ENCODE measurements at places on chromosomes 4 and X.

- no peak for DNase-seq
Observed at GRCh38 chr4:106650701-106651100, 282.1 kb upstream of the GIMD1 start.

- no peak for DNase-seq
Observed at GRCh38 chr4:149280806-149281205, 534.8 kb downstream of the IQCM start.

DNA sequence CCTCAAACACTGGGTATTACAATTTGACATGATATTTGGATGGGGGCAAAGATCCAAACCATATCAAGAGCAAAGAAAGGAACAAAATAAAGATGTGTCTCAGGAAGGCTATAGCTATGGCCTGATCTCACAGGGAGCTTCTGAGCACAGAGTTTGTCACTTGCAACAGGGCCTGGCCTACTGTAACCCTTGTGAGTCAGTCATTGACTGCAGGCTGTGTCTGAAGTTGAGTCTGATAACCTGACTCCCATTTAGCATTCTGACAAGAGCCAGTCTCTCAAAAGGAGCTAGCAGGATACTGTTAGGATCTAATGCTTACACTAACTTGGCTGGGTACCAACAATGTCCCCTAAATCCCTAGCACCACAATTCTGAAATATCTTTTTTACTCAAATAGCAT, 612.5 kb upstream of the TECRL start:
- no peak for DNase-seq

DNA sequence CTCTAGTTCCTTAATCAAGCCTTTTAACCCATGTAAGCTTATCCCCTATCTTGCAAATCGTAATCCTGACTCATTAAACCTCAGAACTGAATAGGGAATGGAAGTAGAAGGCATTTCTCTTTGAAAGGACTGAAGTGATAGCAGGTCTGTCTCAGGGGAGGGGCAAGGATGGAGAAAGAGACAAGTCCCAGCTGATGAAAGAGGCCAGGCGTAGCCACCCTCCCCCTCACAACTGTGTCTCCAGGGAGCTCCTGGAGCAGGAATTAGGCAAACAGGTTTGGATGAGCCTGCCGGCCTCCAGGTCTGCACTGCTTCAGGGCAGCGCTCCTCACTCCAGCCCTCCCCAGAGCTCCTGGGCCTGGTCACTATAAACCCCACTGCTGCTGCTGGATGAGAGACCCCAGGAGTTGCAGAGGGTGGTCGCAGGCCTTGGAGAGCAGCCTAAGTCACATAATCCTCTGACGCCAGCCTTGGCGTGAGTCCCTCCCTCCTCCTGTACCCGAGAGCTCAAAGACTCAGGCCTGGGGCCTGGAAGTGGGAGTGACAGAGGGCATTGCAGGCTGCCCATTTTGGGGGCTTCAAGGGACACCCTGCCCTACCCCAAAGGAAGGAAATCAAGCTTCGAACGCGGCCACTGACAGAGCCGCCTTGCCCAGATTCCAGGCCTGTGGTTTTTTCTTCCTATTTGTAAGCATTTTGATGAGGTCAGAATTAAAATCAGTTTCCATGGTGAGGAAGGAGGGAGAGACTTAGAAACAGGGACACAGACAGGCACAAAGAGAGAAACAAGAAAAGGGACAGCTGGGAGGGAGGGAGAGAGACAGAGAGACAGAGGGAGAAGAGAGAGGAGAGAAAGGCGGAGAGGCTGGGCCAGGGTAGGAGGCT, 21.2 kb upstream of the MSX1 start:
- DNase-seq: no peak

DNA sequence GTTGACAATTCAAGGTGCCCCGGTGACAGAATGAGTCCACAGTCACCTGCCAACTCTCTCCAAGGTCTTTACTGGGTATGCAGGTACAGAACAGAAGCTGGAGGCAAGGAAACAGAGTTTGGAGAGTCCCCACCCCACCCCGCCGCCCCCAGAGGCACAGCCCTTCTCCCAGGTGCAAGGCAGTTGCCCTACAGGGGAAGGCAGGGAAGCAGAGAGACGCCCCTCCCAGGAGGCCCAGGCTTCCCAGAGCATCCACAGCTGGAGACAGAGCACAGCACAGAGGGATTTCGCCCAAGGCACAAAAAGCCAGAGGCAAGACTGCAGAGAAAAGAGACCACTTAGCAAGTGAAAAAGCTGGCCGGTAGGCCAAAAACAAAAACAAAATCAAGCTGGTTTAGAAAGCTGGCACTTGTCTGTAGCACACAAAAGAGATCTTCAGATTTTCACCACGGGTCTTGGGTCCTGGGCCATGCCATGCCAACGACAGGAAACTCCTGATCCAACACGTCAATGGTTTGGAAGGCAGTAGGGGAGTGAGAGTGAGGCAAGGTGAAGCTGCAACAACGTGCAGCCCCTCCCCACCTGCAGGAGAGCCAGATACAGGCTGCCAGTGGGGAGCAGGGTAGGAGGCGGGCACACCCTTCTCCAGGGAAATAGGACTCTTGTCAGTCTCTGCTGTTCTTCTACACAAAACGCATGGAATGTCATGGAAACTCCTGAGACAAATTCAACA, 113.3 kb downstream of the AFAP1 start:
- no peak for DNase-seq

DNA sequence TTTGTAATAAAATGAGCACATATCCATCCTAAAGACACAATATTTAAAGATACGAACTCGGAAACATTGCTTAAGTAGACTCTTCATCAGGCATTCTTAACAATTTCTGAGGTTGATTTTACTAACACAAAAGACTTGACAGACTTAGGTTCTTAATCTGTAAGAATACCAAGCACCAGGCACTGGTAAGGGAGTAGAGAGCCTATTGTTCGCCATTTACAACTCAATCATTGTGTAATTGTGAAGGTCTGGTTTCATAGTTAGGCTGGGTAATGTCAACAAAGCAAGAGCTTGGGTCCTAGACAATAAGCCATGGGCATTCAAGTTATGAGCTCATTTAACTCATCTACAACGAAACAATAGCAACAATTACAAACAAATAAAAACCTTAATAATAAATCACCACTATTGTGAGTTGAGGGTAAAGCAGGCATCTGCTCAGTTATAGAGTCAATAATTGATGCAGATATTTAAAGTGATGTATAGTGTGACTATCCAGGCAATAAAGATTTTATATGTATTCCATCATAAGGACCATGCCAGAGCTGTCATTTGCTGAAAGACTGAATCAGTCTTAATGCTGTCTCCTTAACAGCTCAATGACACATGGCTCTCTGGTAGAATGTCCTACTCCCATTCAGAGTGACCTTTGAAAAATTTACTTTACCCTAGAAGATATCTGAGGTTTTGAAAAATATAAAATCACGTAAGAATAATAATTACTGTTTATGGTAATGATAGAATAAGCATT, 664.0 kb upstream of the PCDH7 start:
- DNase-seq: no peak

Data from activated T-helper 1 cell treated with Interleukin-2 at 50 U/mL for 16 hours (primary cell).